ENCODE measurements at places on chromosomes 12 and 14.

DNA sequence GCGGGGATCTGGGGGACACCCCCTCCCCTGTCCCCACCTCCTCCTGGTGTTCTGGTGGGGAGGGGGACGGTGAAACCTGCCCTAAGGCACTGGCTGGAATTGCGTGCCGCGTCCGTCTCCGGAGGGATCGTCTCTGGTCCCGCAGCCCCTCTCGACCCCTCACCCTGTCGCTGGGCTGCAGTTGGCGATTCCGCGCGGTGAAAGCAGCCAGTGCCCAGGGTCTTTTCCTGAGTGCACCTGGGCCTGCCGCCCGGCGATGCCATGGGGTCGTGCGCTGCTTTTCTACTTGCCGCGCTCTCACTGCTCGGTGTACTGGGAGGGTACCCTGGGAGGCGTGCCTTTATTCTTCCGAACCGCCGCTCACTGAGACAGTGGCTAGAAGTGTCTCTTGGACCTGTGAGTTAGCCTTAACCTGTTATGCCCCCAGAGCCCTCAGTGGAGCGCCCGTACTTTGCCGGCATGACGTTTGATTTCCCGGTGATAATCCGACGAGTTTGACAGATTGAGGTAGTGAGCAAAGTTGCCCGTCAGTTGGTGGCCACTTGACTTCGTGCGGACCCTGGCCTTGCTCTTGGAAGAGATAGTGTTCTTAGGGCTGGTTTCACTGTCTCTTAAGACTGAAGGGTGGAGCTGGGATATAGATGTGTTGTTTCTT is 788 bp downstream of the SFSWAP start:
- DNase-seq = no peak

GRCh38 chr14:42687421-42687820 is 1080.7 kb downstream of the LRFN5 start:
- DNase-seq = no peak

DNA sequence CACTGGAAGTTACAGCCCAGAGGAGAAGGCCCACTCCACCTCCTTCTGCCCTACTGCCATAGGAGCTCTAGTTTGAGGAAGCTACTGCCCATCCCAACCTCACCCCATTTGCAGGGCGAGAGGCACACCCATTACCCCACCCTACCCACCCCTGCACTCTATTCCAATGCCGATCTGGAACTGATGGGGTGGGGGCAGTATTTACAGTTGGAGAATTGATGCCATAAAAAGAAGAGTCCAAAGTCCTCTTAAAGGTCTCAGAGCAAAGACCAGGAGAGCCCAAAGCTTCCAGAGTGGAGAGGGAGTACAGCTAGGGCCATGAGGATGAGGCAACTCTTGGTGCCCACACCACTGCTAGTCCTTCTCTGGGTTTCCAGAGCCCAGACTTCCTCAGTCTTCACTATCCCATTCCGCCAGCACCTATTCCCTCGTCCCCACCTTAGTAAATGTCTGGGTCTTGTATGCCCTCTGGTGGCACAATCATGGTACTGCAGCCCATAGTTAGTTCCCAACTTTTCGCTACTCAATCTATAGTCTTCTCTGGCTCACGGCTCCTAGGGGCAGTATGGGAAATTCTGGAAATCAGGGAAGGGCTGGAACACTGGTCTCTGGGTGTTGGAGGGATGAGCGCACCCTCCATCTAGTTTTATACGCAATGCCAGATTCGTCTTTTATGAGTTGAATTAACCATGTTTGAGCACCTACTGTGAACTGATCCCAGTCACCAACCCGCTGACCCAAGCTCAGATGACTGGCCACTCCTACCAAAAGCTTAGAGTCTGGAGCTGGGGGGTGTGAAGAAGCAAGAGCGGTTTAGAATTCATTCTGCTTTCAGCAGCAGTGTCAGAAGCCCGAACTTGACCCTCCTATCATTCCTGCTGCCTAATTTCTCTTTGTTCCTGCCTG is 6.9 kb upstream of the ADCY6 start:
- DNase-seq = peak; percentile 86

DNA sequence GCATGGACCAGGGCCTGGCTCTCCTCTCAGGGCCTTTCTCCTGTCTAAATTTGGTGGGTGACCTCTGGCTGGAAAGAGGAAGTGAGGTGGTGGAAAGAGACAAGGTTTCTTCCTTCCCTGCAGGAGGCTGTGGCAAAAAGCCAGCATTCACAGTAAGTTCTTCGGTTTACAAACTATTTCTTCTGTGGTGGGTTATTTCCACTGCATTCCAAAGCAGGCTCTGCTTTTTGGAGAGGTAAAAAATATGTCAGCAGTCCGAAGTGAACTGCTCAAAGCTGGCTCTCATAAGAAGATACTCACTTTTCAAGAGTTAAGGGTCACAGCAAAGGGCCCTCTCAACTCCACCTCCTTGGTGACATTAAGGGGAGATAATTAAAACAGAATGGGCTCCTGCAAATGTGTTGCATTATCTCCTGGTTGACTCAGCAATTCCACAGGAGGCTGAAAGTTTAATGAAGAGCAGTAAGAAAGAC is 48.9 kb upstream of the POC1B start:
- peak; percentile 15 for DNase-seq

GRCh38 chr12:127944211-127944899 is 322.6 kb upstream of the TMEM132C start:
- no peak for DNase-seq

GRCh38 chr12:105278043-105278697 is 42.2 kb upstream of the APPL2 start:
- peak; percentile 25 for DNase-seq

- no peak for DNase-seq
These were observed 30.8 kb upstream of the BCL2L14 start for GRCh38 chr12:12039897-12040296.

DNA sequence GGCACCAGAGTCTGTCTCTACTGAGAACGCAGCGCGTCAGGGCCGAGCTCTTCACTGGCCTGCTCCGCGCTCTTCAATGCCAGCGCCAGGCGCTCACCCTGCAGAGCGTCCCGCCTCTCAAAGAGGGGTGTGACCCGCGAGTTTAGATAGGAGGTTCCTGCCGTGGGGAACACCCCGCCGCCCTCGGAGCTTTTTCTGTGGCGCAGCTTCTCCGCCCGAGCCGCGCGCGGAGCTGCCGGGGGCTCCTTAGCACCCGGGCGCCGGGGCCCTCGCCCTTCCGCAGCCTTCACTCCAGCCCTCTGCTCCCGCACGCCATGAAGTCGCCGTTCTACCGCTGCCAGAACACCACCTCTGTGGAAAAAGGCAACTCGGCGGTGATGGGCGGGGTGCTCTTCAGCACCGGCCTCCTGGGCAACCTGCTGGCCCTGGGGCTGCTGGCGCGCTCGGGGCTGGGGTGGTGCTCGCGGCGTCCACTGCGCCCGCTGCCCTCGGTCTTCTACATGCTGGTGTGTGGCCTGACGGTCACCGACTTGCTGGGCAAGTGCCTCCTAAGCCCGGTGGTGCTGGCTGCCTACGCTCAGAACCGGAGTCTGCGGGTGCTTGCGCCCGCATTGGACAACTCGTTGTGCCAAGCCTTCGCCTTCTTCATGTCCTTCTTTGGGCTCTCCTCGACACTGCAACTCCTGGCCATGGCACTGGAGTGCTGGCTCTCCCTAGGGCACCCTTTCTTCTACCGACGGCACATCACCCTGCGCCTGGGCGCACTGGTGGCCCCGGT is at the start of gene PTGDR:
Gene PTGDR (plus strand): TSS at position 198 of the 778 bp plus-strand sequence. CDS start 117 bp downstream, at position 315.
- peak; percentile 12 for DNase-seq

- DNase-seq = no peak
These were observed 11.3 kb downstream of the ASB8 start for GRCh38 chr12:48145981-48146380.

GRCh38 chr12:4009979-4010704 is 136.9 kb upstream of the PARP11 start:
- no peak for DNase-seq

DNA sequence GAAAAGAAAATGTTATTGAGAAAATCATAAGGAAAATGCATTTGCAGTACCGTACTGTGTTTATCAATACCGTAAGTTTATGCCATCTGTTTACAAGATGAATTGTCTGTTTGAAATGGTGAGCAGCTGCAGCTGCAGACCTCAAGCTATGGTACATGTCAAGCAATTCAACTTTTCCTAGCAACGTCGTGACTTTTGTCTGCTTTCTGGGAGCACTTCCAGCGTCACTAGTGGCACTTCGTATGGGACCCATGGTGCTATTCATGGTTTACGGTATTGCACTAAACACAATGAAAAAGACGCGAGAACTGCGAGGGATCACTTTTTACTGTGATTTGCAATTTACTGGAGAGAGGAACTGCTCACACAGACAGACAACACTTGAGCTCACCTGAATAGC is 160.8 kb downstream of the UNC79 start:
- no peak for DNase-seq

GRCh38 chr14:69291891-69292561 is 32.1 kb downstream of the GALNT16 start:
- no peak for DNase-seq

DNA sequence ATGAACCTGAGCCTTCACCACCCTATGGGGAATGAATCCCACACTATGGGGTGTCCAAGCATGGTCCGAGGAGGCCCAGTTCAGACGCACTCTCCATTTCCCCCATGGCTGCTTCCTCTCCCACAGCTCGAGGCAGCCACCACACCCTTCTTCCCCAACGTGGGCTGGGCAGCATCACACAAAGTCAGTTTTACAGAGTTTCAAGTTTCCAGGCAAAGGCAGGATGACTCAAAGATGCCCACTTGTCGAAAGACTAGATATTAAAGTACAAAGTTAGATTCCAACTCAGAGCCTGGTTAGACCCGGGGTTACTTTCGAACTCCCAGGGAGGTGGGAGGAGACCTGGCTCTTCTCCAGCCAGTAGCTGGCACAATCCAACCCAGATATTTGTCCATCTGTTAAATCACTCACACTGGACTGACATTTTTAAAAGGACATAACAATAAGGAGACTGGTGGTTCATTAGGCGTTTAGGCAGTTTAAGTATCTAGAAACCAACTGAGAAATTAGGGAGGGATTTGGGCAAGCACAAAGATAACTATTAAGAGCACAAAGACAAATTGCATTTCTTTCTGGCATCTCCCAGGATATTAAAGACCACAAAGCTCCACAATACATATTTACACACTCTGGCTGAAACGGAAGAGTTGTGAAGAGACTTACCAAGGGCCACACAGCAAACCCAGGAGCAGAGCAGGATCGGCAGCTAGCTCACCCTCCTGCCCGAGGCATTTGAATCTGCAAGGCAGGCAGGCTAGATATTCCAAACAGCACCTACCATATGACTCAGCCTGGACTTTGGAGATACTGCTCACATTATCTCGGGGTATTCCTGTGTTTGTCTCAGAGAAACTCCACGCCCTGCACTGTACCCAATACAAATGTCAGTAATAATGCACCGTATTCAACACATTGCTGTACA is 34.8 kb downstream of the TMCC3 start:
- peak; percentile 10 for DNase-seq

- no peak for DNase-seq
These were observed 328.2 kb downstream of the CACNA1C start for GRCh38 chr12:2380946-2381345.

DNA sequence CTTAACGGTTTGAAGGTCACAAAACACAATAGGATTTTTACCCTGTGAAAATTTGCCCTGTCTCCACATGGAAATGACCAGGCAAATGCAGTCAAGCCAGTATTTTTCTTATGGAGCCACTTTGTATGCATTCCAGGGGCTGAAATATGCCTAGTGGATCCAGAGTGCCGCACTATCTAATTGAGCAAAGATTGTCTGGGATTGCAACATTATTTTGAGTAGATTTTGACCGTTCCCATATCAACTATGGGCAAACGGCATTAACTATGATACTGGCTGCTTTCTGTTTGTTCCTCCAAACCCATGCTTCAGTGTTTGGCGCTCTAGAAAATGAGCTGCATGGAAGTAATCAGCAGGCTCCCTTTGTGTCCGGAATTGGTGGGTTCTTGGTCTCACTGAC is 223.0 kb downstream of the BTG1 start:
- no peak for DNase-seq

- DNase-seq = no peak
These were observed 84.2 kb downstream of the AACS start for GRCh38 chr12:125149160-125150108.

GRCh38 chr12:12349711-12350665 is at the start of gene MANSC1:
TSS of gene MANSC1 (minus strand) at chr12:12350242. CDS start at chr12:12343314, 6,928 bp downstream.
- DNase-seq = peak; percentile 75

DNA sequence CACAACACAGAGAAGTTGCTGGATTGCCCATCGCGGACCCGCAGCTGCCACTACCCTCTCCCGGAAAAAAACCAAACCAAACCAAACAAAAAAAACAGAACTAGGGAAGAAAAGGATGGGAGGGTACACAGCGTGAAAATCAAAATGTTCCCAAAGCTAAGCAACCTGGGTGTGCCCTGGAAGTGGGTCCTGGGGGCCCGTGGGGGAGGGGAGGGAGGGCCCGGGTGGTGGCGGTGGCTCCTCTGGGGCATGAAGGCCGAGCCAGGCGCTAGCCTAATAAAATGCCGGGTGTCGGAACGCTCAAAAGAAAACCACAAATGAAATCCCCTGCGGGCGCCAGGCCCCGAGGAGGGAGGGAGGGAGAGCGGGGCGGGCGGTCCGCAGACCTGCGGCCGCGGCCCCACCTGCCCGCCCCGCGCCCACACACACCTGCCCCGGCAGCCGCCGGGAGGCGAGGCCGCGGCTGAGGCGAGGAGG is 787 bp downstream of the HECTD4 start:
- no peak for DNase-seq

DNA sequence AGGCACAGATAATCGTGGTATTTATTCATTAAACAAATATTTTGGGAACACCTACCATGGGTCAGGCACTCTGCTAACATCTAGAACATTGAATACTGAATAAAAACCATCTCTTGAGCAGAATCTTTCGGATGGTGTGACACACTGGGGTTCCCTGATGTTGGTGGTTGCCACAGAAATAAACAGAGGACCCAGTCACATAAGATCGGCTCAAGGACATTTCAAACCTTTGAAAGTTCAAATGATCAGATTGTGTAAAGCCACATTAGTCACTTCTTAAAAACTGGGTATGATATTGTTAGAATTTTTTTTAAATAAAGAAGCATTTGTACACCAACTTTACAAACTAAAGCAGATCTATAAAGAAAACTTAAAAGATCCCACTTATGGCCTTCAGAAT is 39.0 kb downstream of the NR1H4 start:
- DNase-seq = no peak

DNA sequence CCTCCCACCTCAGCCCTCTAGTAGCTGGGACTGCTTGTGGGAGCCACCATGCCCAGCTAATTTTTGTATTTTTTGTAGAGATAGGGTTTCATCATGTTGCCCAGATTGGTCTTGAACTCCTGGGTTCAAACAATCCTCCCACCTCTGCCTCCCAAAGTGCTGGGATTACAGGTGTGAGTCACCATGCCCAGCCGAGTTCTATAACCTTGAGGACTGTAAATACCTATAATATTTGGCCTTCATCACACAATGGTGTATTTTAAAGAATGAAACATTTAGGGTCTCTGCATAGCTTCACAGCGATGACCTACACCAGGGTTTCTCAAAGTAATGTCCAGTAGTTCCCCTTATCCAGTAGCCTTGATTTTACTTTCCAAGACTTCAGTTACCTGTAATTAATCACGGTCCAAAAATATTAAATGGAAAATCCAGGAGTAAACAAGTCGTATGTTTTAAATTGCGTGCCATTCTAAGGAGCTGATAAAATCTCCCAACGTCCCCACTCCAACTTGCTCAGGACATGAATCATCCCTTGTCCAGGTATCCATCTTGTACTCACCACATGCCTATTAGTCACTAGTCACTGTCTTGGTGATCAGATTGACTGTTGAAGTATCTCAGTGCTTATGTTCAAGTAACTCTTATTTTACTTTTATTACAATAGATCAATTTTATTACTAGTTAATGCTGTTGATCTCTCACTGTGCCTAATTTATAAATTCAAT is 368.2 kb downstream of the BTG1 start:
- DNase-seq = no peak

- peak; percentile 14 for DNase-seq
These were observed 69.9 kb upstream of the CNTN1 start for GRCh38 chr12:40622246-40622838.

GRCh38 chr12:103840462-103840875 is 565 bp downstream of the NT5DC3 start:
- peak; percentile 50 for DNase-seq

All from AG08396 (cell line).